ENCODE measurements at places on chromosomes 12 and 14.

DNA sequence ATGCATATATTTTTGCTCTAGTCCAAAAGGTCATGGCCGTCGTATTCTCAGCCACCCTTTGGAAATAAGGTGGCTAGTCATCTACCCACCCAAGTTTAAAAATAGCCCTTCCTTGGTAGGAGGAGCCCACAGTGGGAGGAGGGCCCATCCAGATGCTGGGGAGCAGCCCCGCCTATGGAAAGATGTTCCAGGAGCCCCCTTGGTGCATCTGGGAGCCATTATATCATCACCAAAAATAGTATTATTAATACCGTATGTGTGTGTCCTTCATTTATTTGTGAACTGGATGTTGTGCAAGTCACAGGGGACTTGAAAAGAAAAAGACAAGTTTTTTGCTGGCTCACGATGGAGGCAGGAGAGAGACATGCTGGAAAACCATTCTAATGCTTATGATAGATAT is 34.0 kb downstream of the EMP1 start:
- no peak for DNase-seq

DNA sequence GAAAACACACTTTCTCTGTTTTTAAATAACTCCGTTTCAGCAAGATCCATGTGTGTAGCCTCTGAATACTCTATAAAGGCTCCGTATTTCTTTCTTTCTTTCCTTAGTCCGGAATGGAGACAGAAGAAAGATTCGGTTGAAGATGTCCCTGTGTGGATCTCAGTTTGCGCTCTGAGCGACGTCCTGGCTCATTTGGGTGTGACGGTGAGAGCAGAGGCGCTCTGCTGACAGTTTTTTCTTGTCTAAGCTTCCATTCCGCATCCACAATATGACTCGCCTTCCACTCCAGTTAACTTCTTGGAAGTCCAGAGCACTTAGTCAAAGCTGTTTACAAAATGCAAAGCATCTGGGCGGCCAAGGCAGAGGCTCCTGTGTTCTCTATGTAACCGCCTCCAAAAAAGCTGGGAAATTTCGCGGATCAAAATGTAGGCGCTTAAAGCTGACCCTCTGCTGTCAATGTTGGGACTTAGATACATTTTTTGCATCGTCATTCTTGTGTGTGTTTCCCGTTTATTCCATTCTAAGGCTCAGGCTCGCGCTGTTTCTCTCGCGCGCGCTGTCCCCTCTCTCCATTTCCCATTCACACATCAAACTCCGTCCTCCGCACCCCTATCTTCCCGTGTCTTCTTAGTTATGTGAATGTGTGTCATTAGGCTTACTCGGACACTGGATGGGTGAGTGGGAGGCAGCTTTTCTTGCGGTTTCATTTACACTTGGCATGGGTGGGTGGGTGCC is 880 bp upstream of the FLRT2 start:
- peak; percentile 77 for DNase-seq

DNA sequence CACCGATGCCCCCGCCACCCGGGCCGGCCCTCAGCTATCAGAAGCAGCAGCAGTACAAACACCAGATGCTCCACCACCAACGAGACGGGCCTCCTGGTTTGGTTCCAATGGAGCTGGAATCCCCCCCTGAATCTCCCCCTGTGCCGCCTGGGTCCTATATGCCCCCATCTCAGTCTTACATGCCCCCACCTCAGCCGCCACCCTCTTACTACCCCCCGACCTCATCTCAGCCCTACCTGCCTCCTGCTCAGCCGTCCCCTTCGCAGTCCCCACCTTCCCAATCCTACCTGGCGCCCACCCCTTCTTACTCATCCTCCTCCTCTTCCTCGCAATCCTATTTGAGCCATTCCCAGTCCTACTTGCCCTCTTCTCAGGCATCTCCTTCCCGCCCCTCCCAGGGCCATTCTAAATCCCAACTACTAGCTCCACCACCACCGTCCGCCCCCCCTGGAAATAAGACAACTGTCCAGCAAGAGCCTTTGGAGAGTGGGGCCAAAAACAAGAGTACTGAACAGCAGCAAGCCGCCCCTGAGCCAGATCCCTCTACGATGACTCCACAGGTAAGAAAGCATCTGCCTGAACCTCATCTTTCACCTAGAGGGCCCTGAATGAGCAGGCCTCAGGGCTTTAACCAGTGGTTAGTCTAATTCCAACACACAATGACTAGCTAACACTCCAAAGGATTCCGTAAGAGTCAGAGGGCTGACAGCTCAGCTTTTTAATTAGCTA is 851 bp downstream of the YLPM1 start:
- peak; percentile 12 for DNase-seq

GRCh38 chr14:33836900-33837577 is 113.8 kb downstream of the EGLN3 start:
- DNase-seq = no peak

DNA sequence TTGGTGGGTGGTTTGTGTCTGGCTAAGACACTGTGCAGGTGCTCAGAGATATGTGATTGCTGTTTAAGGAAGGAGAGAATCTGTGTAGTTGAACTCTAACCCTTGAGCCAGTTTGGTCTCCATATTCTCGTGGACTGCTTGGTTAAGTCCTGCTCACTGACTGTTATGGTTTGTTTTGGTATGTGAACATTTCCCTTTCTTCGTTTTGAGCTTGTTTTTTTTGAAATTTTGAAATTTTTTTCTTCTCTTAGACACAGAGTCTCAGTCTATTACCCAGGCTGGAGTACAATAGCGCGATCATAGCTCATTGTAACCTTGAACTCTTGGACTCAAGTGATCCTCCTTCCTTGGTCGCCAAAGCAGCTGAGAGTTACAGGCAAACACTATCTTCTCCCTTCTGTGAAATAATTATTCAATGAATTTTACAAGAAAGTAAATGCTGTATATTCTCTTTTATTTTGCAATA is 40.0 kb downstream of the MIPOL1 start:
- DNase-seq = no peak

DNA sequence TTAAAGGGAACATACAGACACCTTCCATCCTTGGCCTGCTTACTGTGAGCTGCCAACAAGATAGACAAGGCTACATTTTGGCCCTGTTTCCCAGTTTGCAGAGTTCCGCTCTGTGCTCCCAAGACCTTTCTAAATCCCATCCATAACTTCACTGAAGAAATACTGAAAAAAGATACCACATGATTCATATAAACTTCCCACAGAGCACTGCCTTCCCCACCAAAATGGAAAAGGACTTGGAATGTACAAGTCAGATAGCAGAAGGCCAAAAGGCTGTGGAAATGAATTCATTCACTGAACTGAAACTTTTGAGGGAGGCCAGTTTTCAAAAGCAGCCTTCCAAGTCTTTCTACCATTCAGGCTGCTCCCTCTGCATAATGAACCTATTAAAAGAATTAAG is 29.6 kb downstream of the PDZRN4 start:
- no peak for DNase-seq

- no peak for DNase-seq
These were observed 20.9 kb downstream of the SYT1 start for GRCh38 chr12:78885466-78885865.

DNA sequence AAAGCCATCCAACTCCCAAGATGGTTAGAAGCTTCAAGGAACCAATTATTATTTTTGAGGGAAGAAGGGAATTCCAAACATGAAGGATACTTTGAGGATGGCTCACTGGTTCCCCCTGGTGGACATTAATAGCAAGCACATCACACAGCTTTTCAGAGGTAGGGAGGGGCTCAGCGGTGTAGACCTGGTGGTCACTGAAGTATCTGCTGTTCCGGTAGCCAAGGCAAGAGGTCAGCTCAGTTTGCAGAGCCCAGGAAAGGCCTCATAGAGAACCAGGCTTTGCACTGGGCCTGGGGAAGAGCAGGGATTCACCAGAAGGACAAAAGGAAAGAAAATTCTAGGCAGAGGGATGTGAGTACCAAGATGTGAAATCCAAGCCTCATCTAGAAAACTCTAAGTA is 118.7 kb downstream of the KSR2 start:
- DNase-seq = peak; percentile 57

- peak; percentile 84 for DNase-seq
These were observed 16.5 kb upstream of the KRT78 start for GRCh38 chr12:52865090-52865944.

GRCh38 chr12:5976711-5977110 is 31.7 kb upstream of the ANO2 start:
- no peak for DNase-seq

- DNase-seq = no peak
These were observed 12.9 kb downstream of the GNG2 start for GRCh38 chr14:51873221-51873893.

DNA sequence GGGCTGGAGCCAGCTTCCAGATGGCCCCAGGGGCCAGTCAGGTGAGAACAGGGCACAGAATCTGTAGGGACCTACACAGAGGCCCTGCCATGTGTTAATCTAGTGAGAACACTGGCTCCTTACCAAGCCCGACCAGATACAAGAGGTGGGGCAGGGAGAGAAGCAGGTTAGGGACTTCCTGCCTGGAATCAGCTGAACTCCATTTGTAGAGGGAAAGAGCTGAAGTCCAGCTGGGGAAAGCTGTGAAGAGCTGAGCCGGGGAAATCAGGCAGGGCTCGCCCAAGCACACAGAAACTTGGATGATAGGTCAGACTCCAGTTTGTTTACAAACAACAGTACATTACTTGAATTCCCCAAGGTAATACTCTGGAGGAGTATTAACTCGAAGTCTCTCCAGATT is 46.7 kb downstream of the PTGER2 start:
- DNase-seq = peak; percentile 17

DNA sequence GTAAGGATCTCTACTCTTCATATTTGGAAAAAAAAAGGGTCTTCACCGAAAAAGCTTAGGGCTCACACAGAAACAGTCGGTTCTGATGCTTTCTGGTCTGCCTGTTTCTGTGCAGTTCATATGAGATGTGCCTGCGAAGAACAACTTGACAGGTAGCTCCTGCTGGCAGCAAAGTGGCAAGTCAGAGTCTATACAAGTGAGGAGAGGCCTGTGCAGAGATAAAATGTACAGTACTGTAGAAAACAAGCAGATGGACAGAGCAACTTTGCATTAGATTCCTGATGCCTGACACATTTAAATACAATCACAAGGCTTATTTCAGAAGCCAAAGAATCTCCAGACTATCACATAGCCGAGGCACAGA is 936.0 kb downstream of the DIO2 start:
- DNase-seq = no peak

GRCh38 chr12:42560977-42561376 is 28.6 kb downstream of the PRICKLE1 start:
- no peak for DNase-seq

GRCh38 chr12:109999649-109999971 is 380 bp downstream of the ANKRD13A start:
- DNase-seq = no peak

- no peak for DNase-seq
These were observed 44.6 kb upstream of the EVL start for GRCh38 chr14:100020629-100021028.

GRCh38 chr12:110537605-110538409 is 35.7 kb downstream of the RAD9B start:
- no peak for DNase-seq

GRCh38 chr12:130481392-130481879 is 143.7 kb downstream of the PIWIL1 start:
- no peak for DNase-seq

GRCh38 chr14:80213602-80214001 is 2.3 kb upstream of the DIO2 start:
- peak; percentile 89 for DNase-seq

DNA sequence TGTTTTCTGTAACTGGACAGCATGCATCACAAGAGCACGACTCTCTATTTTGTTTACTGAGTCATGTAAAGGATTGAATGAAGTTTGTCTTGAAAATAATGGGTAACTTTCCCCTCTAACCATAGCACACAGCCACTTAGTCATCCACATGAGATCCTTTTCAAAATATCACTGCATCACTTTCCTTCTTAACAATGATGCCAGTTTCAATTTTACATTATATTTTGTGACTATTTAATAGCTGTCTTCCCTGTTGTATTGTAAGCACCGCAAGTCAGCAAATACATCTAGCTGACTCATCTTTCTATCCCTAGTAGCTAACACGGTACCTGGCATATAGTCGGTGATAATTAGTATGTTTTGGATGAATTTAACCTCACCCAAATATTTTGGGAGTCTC is 83.3 kb upstream of the PPM1H start:
- DNase-seq = no peak

- peak; percentile 31 for DNase-seq
These were observed 7.3 kb upstream of the BATF start for GRCh38 chr14:75514673-75515628.

- no peak for DNase-seq
These were observed 931.9 kb upstream of the TMEM132C start for GRCh38 chr12:127334912-127335644.

DNA sequence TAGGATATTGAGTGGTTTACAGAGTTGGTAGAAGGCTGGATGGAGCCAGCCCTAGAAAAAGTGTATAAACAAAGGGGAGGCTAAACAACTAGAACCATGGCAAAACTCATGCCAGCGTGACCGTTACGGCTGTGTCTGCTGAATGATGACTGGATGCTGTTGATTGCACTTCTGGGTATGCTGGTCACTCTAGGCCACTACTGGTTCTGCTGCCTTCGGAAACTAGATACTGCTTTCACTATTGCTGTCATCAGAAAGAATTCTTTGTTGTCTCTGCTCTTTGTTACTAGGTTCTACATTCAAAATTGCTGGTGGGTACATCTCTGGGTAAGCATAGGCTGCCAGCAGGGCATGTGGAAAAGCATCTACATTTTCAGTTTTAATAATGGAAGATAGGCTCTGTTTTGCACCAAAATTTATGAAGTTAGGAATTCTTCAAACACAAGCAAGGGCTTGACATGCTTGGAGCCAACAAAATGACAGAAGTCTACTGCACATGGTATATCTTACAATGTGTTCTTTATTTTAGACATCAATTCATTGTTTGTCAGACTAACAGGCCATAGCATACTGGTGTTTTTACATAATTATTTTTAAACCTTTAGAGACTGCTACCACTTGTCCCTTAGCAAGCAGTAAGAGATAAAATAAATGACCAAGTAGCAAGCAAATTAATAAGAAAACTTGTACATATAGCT is 15.4 kb downstream of the MON2 start:
- no peak for DNase-seq

DNA sequence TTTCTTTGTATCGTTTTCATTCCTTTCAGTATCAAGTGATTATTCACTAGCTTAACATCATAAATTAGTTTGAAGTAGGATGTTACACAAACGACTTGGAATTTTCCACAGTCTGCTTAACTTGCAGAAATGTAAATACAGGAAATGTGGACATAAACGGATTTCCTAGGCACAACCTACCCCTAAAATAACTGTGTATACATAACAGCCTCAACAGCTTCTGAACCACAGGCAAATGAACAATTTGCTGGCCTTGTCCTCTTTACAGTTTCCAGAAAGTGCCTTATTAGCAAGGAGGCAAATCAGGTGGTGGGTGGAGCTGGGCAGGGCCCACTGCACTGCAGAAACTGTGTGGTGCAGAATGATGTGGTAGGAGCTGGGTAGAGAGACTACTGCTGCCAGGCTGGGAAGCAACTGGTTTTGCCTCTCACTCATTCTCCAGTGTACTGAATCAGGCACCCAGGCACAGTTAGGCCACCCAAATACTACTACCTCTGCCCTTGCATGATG is 14.1 kb downstream of the DRAM1 start:
- no peak for DNase-seq

DNA sequence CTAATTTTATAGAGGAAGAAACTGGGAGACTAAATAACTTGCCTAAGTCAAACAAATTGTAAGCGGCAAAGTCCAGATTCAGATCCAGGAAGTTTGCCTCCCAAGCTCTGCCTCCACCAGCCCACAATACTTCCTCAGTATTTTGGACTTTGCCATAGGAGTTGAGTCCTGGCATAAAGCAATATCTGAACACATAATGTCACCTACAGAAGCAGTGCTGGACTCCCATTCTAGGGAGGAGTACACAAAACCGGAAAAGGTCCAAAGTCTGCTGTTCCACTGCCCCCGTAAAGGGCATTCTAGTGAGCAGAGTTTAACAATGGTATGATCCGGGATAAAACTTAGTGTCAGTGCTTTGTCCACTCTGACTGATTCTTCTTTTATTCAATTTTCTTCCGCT is 340.5 kb downstream of the FUT8 start:
- DNase-seq = no peak
